Fibroblast of gingiva (primary cell): ENCODE measurements at places on chromosomes 6 and 20.

- DNase-seq, result no peak
Observed at GRCh38 chr6:147384737-147385710, 123.5 kb upstream of the SAMD5 start.

GRCh38 chr6:99026135-99026534 lies 78.4 kb upstream of the FBXL4 start:
- DNase-seq, result no peak

GRCh38 chr6:138013959-138014358 lies 93.3 kb downstream of the PERP start:
- no peak for DNase-seq

DNA sequence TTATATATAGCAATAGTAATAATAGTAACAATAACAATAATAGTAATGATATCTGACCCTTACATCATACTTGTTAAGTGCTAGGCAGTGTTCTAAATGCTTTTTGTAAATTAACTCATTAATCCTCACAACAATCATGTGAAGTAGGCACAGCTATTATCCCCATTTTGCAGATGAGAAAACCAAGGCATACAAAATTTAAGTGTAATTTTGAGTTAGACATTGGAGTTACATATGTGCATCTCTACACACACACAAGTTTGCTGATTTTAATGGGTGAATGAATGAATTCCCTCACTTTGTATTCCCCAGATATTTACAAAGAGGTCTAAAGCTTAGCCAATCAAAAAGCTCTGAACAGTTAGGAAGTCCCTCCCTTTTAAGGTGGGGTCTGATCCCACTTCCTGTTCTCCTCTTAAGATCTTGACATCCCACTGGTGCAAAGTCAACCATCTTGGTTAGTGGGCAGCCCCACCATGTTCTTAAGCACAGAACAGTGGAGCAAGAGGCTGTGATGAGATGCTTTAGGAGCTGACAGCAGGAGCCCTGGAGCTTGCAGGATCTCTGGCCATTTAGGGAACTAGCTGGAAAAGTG lies 85.3 kb upstream of the FOXP4 start:
- no peak for DNase-seq
